ENCODE measurements at places on chromosomes 2 and 18.
A peak's percentile ranks its signal among the peaks of the same experiment; 100 is the strongest.

- no peak for DNase-seq
Observed at GRCh38 chr2:237254911-237255578, 158.9 kb downstream of the COL6A3 start.

GRCh38 chr2:119728421-119728820, 31.3 kb upstream of the PTPN4 start:
- no peak for DNase-seq

DNA sequence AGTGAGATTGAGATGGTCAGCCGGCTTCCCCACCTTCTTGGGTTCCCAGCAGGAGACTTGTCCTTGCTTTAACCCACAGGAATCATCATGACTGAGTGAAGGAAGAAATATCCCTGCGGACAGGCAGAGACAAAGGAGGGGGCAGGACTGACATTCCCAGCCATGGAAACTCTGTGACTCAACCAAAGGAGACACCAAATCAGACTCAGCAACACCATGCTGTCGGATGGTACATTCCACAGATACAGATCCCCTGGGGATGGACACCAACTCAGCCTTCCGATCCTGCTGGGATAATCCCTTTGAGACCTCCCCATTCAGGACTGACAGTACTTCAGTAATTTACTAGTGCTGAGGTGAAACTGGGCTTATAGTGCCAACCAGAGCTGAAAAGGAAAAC, 518.3 kb downstream of the XIRP2 start:
- DNase-seq = no peak

- no peak for DNase-seq
Observed at GRCh38 chr2:95393901-95394300, 8.6 kb upstream of the FAHD2A start.

- no peak for DNase-seq
Observed at GRCh38 chr2:142755191-142755590, 122.3 kb upstream of the KYNU start.

DNA sequence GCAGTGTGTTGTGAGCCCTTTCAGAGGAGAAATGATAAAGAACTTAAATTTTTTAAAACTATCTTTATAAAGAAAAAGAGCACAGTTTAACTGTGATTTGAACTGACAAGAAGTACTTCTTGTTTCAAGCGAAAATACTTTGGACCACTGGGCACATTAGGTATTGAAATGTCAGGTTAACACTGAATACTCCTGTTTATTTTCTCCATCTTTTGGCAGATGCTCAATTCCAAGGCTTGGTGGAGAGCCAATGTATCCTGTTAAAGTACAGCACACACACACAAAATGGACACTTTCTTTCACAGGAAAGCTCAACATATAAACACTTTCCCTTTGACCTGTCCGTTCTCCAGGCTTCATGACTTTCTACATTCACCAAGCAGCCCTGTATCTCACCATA, 32.6 kb upstream of the SP3 start:
- DNase-seq = no peak

DNA sequence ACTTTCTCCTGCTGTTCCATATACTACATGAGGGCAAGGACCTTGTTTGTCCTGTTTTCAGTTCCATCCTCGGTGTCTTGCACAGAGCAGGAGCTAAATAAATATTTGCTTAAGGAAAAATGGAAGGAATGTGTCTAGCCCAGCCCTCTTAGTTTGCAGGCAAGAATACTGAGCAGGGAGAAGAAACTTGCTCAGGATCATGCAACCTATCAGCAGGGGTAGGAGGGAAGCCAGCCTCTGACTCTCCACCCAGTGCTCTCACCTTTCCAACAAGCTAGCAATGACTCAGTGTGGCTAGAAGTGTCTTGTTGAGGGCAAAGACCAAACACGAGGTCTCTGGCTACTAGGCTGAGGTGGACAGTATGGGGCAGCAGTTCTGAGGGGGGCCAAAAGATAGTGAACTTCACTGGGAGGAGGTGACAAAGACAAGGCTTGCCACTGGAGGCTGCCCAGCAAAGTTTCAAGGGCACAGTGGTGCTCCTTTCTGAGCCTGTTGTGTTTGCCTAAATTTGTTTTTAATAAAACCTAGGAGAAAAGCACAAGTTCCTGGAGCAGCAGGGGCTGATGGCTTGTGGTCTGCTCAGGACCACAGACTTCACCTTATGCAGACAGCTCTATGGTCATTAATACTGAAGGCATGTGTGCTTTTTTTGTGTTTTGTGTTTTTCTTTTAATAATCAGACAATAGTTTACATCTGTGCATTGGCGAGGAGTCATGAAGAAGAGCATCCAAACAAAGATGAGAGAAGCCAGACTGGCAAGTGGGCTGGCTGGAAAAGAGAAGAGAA, 49.1 kb upstream of the CTAGE1 start:
- DNase-seq = no peak

DNA sequence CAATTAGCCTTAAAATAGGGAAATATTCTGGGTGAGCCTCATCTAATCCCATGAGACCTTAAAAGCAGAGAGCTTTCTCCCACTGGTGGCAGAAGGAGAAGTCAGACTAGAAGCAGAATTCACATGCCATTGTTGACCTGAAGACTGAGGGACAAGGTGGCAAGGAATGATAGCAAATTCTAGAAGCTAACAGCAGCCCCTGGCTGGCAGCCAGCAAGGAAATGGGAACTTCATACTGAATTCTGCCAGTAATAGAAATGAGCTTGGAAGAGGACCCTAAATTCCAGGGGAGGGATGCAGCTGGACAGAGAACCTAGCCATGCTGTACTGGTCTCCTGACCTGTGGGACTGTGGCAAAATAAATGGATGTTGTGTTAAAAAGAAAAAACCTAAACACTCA, 19.5 kb downstream of the B3GNT7 start:
- DNase-seq = no peak

DNA sequence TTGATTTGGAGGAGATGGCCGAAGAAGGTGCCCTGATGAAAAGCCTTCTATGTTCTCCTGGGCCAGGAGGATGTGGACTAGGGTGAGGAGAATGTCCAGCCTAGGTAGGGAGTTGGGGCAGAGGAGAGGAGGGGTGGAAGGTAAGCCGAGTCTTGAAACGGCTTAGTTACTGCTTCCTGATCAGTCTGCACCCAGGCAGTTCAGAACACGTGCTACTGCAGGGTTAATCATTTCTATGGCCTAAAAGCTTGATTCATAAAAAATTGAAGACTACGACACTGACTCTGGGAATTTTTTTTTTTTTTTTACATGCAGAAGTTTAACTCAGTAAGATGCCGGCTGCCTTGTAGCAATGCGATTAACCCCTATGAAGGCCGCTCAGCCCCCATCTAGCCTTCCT, 125.3 kb downstream of the TMEM163 start:
- DNase-seq = no peak

GRCh38 chr2:148926981-148927401, 52.0 kb downstream of the KIF5C start:
- peak; percentile 43 for DNase-seq

DNA sequence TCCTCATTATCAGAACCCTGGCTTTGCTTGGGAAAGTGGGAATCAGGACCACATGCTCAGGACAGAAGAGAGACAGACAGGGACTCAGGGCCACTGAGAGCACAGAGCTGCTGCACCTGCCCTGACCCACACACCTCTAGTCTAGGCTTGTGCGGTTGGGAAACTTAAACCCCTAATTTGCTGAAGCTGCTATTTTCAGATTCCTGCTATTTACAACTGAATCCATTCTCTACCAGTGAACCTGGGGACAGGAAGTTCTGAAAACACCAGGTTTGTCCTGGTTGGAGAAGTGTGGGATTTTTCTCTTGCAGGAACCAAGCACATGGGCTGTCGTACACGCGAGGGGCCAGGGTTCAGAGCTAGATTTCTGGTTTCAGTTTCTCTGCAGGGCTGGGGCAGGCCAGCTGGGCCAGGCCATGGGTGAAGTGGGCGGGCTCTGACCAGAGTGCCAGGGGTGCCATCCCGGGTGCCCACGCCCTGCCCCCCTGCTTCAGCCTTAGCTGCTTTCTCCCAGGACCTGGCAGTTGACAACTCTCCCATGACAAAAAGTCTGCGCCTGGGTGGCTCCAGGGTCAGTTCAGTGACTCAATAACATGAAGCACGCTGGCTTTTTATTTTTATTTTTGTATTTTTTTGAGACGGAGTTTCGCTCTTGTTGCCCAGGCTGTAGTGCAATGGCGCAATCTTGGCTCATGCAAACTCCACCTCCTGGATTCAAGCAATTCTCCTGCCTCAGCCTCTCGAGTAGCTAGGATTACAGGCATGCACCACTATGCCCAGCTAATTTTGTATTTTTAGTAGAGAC, 51.3 kb upstream of the SLC1A4 start:
- no peak for DNase-seq

DNA sequence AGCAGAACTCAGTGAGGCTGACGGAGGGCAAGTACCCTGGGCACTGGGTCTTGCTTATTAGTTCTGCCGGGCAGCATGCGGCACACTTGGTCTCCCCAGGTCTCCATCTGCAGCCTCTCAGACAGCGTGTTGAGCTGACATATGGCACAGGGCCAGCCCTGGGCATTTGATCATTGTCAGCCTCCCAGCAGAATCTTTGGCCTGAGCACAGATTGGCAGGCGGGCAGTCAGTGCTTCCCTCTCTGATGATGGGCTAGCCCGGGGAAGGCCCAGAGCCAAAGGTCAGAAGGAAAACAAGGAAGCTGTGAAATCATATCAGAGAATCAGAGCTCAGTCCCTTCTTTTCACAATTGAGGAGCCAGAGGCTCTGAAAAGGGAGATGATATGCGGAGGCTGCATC, 150.1 kb upstream of the LRRTM1 start:
- DNase-seq = no peak

GRCh38 chr18:22349317-22349898, 68.3 kb downstream of the CTAGE1 start:
- no peak for DNase-seq

DNA sequence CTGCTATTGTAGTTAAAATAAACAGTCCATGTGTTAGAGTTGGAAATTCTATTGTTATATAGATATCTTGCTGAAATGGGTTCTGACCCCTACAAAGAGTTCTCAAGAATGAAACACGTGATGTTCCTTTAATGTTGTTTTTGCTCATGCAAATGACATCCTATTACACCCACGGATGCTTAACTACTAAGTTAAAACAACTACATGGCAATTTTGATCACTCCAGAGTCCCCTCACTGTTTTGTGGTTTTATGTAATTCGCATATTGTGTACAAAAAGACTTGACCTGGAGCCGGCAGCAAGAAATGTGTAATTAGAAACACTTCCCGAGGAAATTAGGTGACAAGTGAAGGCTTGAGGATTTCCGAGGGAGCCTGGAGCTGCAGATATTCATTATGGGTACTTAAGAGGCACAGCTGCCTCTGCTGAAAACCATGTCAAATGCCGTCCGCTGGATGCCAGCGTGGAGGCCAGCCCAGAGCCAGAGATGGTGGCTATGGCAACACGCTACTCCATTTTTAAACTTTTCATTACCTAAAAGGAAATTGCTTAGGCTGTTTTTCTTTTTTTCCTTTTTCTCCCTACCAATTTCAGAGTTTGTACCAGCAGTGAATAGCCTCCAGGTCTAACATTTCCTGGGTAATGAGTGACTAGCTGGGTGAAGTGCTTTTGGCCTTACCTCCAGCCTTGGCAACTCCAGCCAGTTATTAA, 21.0 kb upstream of the CABLES1 start:
- DNase-seq = no peak

- DNase-seq = no peak
Observed at GRCh38 chr2:215835657-215836056, 177.7 kb downstream of the MREG start.

- DNase-seq = no peak
Observed at GRCh38 chr18:2894131-2894840, 47.5 kb downstream of the EMILIN2 start.

- DNase-seq = no peak
Observed at GRCh38 chr2:102735416-102736109, 26.3 kb upstream of the TMEM182 start.

All from activated CD4-positive, alpha-beta T cell treated with anti-CD3 and anti-CD28 coated beads, Interleukin-2, amount 50 U/mL, for 16 hours (primary cell).